ENCODE measurements at places on chromosomes 3 and 15. TPM values are rescaled to one million over a fixed set of nuclear protein-coding genes. Genes with fewer than 3 reads are reported as not detected.

GRCh38 chr3:150367757-150368156 is 40.3 kb upstream of the TSC22D2 start:
- no peak for DNase-seq

DNA sequence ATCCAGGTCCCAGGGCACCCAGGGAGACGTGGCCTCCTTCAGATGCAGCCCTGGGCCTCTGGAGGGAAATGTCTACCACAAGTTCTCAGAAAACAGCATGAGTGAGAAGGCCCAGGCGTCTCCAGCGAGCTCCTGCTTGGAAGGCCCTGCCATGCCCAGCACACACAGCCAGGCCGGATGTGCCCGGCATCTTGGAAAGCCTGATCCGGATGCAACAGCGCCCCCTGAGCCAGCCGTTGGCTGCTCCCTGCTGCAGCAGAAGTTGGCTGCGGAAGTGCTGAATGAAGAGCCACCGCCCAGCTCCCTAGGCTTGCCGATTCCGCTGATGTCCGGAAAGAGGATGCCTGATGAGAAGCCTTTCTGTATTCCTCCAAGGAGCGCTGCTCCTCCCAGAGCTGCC is 856 bp downstream of the NPAP1 start:
- no peak for DNase-seq

- DNase-seq: no peak
These were observed 120.9 kb downstream of the CACNA2D3 start for GRCh38 chr3:54243056-54243931.

The C3orf38 gene
- total RNA-seq: 41.3 TPM

The FETUB gene
- total RNA-seq: not detected

DNA sequence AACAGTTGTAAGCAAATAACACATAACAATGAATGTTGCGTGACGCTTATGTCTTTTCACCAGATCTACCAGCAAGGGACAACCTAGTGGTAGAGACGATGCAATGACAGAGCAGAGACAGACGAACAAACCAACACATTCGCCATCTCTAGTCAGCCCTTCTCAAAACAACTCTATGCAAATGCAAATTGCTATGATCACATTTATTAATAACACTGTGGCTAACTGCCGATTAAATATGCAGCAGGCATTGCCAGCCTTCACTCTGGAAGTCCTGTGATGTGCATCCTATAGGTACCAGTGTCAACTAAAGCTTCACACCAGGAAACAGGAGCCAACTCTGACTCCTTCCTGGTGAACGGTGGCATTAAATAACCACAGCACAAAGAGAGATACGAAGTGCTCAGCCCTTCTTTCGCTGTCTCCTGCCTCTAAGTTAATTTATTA is 94.2 kb downstream of the FOXP1 start:
- no peak for DNase-seq

DNA sequence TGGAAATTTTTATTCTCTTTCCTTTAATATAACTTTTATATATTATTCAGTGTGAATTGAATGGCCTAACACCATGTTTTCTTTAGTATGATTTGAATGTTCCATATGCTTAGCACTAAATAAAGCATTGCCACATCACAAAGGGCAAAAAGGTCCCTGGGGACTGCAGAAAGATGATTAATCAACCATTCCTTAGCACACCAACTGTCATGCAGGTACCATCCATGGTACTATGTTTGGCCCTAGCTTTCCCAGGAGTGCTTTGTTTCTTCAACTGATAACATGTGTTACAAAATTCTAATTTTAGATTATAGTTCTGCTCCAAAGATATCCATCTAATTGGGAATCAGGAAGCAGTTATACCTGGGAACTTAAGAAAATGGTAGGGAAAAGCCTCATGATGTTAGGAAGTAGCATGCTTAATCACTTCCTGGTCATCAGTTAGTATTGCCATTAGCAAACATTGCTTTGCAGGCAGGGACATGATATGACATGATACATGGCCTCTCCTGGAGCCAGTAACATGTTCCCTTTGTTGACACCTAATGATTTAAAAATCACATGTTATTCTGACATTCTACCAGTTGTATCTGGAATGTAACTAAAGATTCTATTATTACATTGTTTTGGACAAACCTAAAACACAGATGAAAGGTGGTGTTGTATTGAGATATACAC is 712.6 kb upstream of the GBE1 start:
- DNase-seq: no peak

DNA sequence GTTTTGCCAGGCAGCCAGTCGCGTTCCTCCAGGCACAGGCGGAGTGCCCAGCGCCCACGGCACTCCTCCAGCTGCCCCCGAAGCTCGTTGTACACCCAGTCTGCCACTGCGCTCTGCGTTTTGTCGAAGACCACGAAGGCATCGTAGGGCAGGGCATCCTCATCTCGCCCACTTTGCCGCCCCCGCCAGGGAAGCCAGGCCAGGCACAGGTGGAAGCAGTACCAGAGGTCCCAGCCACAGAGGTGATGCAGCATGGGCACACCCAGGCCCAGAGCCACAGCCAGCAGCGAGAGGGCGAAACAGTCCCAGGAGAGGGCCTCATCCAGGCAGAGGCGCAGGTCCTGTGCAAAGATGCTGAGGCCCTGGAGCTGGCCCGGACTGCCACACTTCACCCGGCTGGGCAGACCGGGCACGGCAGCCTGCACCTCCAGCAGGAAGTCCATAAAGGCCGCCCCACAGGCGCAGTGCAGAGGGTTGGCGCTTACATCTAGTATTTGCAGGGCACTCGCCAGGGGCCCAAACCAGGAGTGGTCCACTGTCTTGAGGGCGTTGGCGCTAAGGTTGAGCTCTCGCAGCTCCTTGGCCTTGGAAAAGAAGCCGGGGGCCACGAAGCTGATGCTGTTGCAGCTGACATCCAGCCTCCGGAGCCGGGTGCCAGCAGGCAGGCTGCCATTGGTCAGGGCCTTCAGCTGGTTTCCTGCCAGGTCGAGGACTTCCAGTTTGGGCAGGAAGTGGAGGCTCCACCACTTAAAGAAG is 3.7 kb downstream of the TLR9 start:
- no peak for DNase-seq

- no peak for DNase-seq
These were observed 86.7 kb upstream of the ANKRD34C start for GRCh38 chr15:79195802-79196201.

- no peak for DNase-seq
These were observed 48.2 kb upstream of the PHLDB2 start for GRCh38 chr3:111810909-111811308.

GRCh38 chr3:127765735-127766134 is 56.6 kb downstream of the MGLL start:
- no peak for DNase-seq

GRCh38 chr3:82129221-82129801 is 367.9 kb upstream of the GBE1 start:
- DNase-seq: no peak

- DNase-seq: no peak
These were observed 52.8 kb upstream of the CRBN start for GRCh38 chr3:3232251-3232650.

DNA sequence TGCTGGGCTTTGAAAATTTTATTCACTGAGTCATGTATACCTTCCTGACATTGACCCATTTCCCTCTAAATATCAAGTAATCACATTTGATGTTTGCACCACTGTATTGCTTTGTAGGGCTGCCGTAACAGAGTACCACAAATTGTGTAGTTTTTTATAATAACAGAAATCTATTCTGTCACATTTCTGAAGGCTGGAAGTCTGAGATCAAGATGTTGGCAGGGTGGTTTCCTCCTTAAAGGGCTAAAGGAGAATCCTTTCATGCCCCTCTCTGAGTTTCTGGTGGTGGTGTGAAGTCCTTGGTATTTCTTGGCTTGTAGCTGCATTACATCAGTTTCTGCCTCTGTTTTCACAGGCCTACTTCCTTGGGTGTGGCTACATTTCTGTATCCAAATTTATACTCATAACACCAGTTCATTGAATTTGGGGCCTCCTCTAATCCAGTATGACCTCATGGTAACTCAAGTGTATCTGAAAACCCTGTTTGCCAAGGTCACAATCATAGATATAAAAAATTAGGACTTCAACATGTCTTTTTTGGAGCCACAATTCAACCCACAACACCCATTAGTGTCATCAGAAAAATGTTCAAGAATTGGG is 29.1 kb upstream of the ST6GAL1 start:
- no peak for DNase-seq

DNA sequence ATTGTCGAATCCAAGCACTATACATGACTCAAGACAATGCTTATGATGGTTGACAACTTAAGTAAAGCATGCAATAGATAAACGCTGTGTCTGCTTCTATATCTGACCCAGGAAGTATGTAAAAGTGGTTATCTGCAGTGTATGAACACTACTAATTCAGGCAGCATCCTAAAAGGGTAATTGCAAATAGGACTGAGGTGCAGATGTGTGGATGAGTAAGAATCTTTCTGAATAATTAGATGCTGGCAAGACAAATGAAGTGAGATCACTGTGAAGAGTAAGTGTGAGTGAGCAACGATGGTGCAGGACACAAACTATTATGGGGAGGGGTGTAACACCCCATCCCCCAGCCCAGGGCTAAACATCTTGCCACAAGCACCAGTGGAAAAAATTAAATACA is 195.7 kb upstream of the CHRNA7 start:
- DNase-seq: no peak

GRCh38 chr15:66573719-66574595 is 8.2 kb upstream of the LCTL start:
- no peak for DNase-seq

DNA sequence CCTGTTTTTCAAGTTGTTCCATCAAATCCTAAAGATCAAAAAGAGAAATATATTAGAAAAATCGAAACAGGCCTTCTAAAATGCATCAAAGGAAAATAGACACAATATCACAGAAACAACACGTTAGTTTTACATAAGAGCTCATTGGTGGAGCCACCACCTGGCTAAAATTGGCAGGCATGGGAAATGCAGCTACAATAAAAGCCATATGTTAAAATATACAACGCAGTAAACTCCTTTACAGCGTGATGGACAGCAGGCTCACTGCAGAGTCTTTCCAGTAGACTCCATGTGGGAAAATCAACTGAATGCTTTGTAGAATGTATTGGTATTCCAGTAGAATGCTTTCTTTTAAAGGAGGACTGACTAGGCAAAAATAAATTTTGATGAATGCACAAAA is 40.9 kb upstream of the MYO5C start:
- no peak for DNase-seq

GRCh38 chr15:54082836-54083492 is 104.7 kb downstream of the UNC13C start:
- no peak for DNase-seq

The CCR5 gene
- 6.7 TPM for total RNA-seq

DNA sequence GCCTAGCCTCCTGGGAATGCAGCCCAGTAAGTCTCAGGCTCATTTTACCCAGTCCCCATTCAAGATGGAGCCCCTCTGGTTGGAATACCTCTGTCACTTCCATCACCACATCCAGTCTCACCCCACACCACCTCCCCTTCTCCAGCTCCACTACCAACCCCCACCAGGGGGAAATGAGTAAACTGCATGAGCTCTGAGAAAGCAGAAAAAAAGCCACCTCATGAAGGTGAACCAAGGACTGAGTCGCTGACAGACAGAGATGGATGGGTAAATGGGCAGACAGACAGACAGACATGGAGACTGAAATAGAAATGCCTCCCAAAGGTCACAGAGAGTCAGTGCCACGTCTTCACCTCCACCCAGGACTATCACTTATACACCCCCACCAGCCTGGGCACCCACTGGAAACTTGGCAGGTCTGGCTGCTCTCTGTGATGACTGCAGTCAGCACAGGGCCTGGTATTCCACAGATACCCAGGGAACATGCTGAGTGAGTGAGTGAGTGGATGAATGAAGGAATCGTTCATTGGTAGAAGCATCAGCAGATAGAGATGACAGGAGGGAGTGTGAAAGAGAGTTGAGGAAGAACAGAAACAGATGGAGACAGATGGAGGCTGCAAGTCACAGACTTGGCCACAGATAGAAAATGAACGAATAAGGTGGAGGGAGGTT is 4.9 kb upstream of the LOXL1 start:
- DNase-seq: no peak

DNA sequence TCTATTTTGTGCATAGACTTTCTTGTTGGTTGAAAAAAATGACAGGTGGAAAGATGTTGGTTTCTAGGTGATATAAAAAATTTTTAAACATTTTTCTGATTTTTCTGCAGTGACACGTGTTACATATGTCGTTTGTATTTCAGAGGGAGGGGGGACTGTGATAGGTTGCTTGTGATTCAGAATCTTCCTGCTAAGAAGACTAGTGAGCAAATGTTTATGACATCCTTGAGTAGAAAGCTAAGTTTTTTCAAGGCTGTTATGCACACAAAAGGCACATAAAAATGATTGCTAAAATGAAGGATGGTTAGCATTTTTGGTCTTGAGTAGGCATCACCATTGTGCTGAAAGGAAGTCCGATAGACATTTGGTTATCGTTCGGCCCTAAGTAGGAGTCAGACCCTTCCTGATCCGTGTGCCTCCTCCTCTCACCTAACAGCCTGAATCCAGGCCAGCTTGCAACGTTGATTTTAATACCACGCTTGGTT is 1.5 kb downstream of the ZNF639 start:
- DNase-seq: no peak

GRCh38 chr15:71596672-71597071 is 213.7 kb upstream of the NR2E3 start:
- DNase-seq: no peak

DNA sequence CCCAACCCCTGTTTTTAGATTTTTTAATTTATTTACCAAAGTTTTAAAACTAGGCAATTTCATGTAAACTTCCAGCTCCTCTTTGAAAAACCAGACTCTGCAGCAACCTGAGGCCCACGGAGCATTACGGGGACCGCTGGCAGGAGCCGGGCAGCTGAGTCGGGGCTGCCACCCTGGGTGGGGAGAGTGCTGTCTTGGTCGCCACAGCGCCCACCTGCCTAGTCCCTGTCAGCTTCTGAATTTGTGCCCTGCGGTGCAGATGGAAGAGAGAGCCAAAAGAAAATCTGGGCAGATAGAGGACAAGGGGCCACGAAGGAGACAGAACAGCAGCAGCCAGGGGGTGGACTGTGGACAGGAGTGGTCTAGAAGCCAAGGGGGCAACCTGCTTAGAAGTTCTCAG is 34.6 kb downstream of the PXYLP1 start:
- no peak for DNase-seq

- DNase-seq: no peak
These were observed 234.7 kb upstream of the LYSMD4 start for GRCh38 chr15:99967841-99968371.

DNA sequence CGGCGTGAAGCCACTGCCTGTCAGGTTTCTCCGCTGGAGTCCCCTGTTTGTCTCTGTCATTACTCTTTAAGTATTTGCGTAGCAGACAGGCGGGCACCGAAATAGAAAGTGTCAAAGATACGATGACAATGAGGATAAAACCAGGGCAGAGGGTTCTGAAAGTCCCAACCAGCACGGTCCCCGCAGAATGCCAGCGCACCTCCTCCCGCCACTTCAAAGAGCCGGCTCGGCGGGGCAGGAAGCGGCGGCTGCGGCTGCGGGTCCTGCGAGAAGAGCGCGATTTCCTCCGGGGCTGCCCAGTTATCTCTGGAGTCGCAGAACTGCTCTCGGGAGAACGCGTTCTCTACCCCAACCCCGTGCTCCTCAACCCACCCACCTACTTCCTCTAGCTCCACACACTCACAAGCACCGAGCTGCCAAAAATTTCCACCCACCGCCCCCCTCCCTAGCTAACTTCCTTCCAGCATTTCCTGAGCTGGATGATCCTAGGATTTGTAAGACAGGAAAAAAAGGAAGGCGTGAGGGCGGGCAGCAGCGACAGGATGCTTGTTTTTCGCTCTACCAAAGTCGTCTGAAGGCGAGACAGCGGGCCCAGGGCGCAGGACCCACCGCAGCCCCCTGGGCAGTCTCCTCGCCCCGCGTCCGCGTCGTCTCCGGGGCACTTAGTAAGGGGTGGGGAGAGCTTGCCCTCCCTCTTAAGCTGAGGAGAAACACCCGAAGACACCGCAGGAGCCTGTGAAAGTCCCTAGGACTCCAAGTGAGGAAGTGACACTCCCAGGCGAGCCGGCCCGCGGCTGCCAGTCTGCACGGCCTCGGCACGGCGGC is at the start of gene ARHGAP31:
Gene ARHGAP31, plus strand, starts transcription at position 513 of the 825 bp plus-strand sequence. CDS start 522 bp downstream, outside the sequence.
- DNase-seq: peak; percentile 78

Data from CD8-positive, alpha-beta T cell (primary cell).